Upper lobe of right lung (tissue), 1 donor: ENCODE measurements at places on chromosomes 12 and 14. TPM values are rescaled to one million over a fixed set of nuclear protein-coding genes. Genes with fewer than 3 reads are reported as not detected.

- H3K4me1 ChIP-seq: no peaks in the 10 kb centered on the region
- H3K27ac ChIP-seq: no peak overlapping the region
- DNase-seq: no peak
- H3K36me3 ChIP-seq: peaks cover 5% of the 10 kb centered on the region
- no peaks in the 10 kb centered on the region for H3K27me3 ChIP-seq
Measured at GRCh38 chr14:71625175-71625574, 307.1 kb upstream of the RGS6 start.

DNA sequence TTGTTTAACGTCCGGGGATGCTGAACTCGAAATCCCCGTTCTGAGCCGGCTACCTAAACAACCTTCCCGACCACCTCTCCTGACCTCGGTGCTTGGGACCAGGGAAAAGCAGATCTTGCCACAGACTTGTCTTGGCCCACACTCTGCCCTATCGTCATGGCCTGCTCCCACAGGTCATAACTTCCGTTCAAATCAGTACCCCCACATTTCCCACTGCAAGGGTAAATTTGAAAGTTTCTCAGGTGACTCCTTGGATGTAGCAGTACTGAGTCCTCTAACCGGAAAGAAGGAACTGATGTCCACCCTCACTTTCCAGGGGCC, 612 bp upstream of the RBM23 start:
- no peaks in the 10 kb centered on the region for H3K27me3 ChIP-seq
- peak overlapping the region; percentile 82 for H3K27ac ChIP-seq
- peaks cover 42% of the 10 kb centered on the region for H3K36me3 ChIP-seq
- H3K4me1 ChIP-seq: peaks cover 29% of the 10 kb centered on the region

- no peaks in the 10 kb centered on the region for H3K4me1 ChIP-seq
- no peak overlapping the region for H3K27ac ChIP-seq
- H3K36me3 ChIP-seq: no peaks in the 10 kb centered on the region
- no peaks in the 10 kb centered on the region for H3K27me3 ChIP-seq
- H3K4me3 ChIP-seq: no peak overlapping the region
- no peak for DNase-seq
Measured at GRCh38 chr12:105539735-105540134, 209.2 kb downstream of the C12orf75 start.

The IAPP gene
- total RNA-seq: not detected

DNA sequence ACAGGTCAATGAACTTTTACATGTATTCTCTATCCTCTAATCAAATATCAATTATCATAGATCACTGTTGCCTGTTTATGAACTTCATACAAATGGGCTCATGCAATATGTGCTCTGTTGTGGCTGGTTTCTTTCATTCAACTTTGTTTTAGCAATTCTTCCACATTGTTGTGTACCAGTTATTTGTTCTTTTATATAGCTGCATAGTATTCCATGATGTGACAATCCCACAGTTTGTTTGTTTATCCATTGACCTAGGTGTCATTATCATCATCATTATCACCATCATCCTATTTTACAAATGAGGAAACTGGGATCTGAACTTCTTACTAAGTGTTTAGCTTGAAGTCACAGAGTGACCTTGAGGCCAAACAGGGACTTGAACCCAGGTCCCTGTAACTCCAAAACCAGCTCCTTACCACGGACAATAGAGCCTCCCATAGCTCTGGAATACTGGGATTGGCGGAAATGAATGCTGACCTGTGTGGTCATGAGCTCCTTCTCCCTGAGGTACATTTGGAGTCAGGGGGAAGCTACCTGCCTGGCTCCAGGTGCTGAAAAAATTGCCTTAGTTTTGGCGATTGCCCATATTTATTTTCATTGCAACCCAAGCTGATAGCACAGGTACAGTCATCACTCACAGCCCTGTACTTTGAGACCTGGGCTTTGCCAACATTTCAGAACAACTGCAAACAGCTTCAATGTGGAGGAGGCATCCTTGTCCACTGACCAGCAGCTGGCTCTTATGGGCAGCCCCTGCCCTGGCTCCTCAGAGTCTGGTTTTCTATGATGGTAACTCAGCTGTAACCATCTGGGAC, 9.2 kb downstream of the ZFP36L1 start:
- peaks cover 57% of the 10 kb centered on the region for H3K4me1 ChIP-seq
- no peak overlapping the region for H3K4me3 ChIP-seq
- H3K27ac ChIP-seq: peak overlapping the region; percentile 75
- no peaks in the 10 kb centered on the region for H3K27me3 ChIP-seq
- peaks cover 16% of the 10 kb centered on the region for H3K36me3 ChIP-seq
- no peak for DNase-seq

- no peaks in the 10 kb centered on the region for H3K4me1 ChIP-seq
- no peak overlapping the region for H3K27ac ChIP-seq
- H3K4me3 ChIP-seq: no peak overlapping the region
- no peaks in the 10 kb centered on the region for H3K36me3 ChIP-seq
- H3K27me3 ChIP-seq: no peaks in the 10 kb centered on the region
Measured at GRCh38 chr14:53783256-53783655, 173.4 kb downstream of the BMP4 start.

- no peak for DNase-seq
- peaks cover 11% of the 10 kb centered on the region for H3K27me3 ChIP-seq
- H3K36me3 ChIP-seq: no peaks in the 10 kb centered on the region
- H3K4me1 ChIP-seq: no peaks in the 10 kb centered on the region
- no peak overlapping the region for H3K27ac ChIP-seq
- H3K4me3 ChIP-seq: no peak overlapping the region
Measured at GRCh38 chr12:54683398-54683797, 35.2 kb upstream of the DCD start.

- H3K4me3 ChIP-seq: no peak overlapping the region
- no peaks in the 10 kb centered on the region for H3K4me1 ChIP-seq
- H3K27me3 ChIP-seq: no peaks in the 10 kb centered on the region
- no peak overlapping the region for H3K27ac ChIP-seq
Measured at GRCh38 chr14:67446371-67447032, 34.5 kb upstream of the PLEK2 start.

DNA sequence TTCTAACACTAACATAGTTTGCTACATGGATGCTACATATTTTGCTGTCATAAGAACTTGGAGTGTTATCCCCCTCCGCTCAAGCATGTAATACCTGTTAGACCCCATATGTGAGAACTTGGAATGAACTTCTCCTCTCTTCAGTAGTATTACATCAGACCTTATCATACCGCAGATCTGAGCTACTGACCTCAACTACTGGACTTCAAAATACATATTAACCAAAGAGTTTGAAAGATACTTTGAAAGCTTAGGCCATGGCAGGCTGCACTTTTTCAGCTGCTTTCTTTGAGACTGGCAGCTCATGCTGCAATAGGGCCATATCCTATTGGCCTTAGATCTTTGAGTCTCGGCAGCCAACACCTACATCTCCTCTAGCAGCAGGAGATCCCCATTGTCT, 74.8 kb downstream of the EEA1 start:
- DNase-seq: no peak
- H3K36me3 ChIP-seq: peaks cover 64% of the 10 kb centered on the region
- H3K4me3 ChIP-seq: no peak overlapping the region
- no peaks in the 10 kb centered on the region for H3K4me1 ChIP-seq
- no peaks in the 10 kb centered on the region for H3K27me3 ChIP-seq

The PRB2 gene
- total RNA-seq: not detected

- H3K4me3 ChIP-seq: no peak overlapping the region
- no peaks in the 10 kb centered on the region for H3K4me1 ChIP-seq
- no peak for DNase-seq
- no peaks in the 10 kb centered on the region for H3K36me3 ChIP-seq
Measured at GRCh38 chr12:28799348-28799747, 349.7 kb upstream of the FAR2 start.

The TROAP gene
- 0.96 TPM for total RNA-seq

DNA sequence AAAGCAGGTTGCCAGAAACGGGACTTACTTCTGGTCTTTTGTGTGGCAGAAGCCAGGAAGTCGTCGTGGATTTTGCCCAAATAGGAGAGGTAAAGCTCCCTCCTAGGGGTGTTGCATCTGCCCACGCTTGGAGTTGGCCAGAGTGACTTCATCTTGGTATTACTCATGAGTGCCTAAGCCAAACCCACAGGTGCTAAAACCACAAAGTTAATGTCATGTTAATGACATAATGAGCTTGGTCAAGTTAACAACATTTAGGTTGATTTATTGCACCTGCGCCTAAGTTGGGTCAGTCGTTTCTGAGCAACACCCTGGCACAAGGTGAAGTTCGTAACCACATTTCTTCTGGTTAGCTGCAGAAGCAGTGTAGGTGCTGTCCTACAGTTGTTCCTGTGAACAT, 225.2 kb downstream of the FUT8 start:
- no peak overlapping the region for H3K27ac ChIP-seq
- H3K27me3 ChIP-seq: no peaks in the 10 kb centered on the region
- H3K36me3 ChIP-seq: no peaks in the 10 kb centered on the region
- DNase-seq: no peak

The KRT83 gene
- total RNA-seq: not detected

DNA sequence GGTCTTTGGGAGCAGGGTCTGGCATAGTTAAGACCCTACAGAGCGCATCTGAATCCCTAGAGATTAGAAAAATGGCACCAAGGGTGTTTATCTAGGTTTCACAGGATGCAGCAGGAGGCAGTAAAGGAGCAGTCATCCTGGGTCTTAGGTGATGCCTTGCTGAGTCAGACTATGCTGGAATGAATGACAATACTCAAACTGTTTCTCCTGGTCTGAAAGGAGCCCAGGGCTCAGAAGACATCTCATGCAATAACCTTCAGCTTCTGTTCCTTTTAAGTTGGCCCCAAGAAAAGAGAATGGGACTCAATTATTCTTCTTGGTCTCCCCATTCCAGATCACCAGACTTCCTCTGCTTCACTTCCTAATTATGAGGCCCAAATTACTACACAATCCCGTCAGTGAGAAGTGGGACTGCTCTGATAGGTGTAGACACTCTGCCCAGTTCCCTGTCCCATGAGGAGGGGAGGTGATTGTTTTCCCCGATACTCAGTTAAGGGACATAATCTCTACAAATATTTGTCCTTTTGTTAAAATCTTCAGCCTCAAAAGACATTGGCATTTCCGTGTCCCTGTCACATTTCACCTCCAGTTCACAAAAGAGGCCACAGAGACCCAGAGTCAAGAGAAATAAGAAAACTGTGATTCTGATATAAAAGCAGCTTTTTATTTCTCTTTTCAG, 14.8 kb upstream of the APOF start:
- no peak overlapping the region for H3K27ac ChIP-seq
- DNase-seq: no peak
- H3K4me1 ChIP-seq: peaks cover 10% of the 10 kb centered on the region

DNA sequence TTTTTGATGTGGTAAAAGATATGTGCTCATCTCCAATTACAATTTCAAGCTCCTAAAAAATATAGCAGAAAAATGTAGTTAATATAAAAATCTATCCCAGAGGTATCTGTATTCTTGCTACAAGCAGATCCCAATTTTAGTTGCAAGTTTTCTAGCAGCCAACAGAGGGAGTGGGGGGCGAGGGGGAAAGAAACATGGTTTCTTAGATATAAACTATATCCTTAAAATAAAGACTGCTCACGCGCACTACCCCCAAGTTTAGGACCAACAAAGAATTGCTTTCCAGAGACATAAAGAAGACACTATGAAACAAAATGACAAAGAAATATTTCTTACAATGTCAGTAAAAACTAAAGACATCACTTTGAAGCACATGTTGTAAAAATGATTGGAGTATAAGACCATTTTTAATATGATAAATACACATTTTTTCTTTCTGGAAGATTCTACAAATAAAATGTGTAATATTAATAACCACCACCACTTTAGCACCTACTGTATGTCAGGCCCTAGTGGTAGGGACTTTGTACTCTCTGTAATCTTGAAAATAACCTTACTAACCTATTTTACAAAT, 5.4 kb downstream of the MAGOHB start:
- H3K36me3 ChIP-seq: peaks cover 41% of the 10 kb centered on the region
- no peak overlapping the region for H3K27ac ChIP-seq
- no peak for DNase-seq
- H3K4me3 ChIP-seq: no peak overlapping the region

The ADGRD1 gene
- 113 TPM for total RNA-seq

The AP5M1 gene
- 38.8 TPM for total RNA-seq

GRCh38 chr12:67747869-67748742, 99.6 kb downstream of the DYRK2 start:
- no peaks in the 10 kb centered on the region for H3K36me3 ChIP-seq
- H3K27ac ChIP-seq: no peak overlapping the region
- H3K27me3 ChIP-seq: no peaks in the 10 kb centered on the region
- no peaks in the 10 kb centered on the region for H3K4me1 ChIP-seq

- no peaks in the 10 kb centered on the region for H3K4me1 ChIP-seq
- H3K27me3 ChIP-seq: no peaks in the 10 kb centered on the region
- H3K27ac ChIP-seq: no peak overlapping the region
- H3K36me3 ChIP-seq: no peaks in the 10 kb centered on the region
- H3K4me3 ChIP-seq: no peak overlapping the region
- DNase-seq: no peak
Measured at GRCh38 chr14:86543521-86543920, 1013.6 kb downstream of the FLRT2 start.

GRCh38 chr14:99038431-99038820, 233.6 kb downstream of the BCL11B start:
- peaks cover 15% of the 10 kb centered on the region for H3K4me1 ChIP-seq
- no peak overlapping the region for H3K4me3 ChIP-seq
- no peak for DNase-seq
- no peaks in the 10 kb centered on the region for H3K27me3 ChIP-seq

The ADAM21 gene
- not detected for total RNA-seq

DNA sequence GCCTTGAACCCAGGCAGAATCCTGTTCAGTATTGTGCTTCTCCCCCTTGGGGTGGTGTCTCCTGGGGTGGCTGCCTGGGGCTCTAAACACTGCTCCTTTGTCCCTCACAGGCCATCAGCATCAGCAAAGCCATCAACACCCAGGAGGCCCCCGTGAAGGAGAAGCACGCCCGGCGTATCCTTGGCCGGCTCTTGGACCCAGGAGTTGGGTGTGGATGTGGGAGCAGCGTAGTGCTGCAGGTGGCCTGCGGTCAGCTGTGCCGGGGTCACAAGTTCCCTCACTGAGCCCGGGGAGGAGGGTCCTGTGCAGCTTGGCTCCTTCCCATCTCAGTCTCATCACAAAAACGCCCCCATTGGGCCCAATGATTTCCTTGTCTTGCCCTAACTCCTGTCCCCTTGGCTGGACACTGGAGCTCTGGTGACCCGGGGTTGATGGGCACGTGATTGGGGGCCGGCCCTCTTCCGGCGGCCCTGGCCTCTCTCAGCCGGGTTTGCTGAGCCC, 12.7 kb downstream of the HIP1R start:
- H3K4me3 ChIP-seq: no peak overlapping the region
- DNase-seq: no peak
- H3K36me3 ChIP-seq: no peaks in the 10 kb centered on the region
- no peaks in the 10 kb centered on the region for H3K27me3 ChIP-seq
- no peak overlapping the region for H3K27ac ChIP-seq

The TMEM119 gene
- total RNA-seq: 43.8 TPM

- no peaks in the 10 kb centered on the region for H3K4me1 ChIP-seq
- no peaks in the 10 kb centered on the region for H3K27me3 ChIP-seq
- no peak overlapping the region for H3K4me3 ChIP-seq
- no peaks in the 10 kb centered on the region for H3K36me3 ChIP-seq
- H3K27ac ChIP-seq: no peak overlapping the region
Measured at GRCh38 chr12:85695097-85695715, 141.0 kb downstream of the RASSF9 start.

GRCh38 chr12:120358412-120359100, 10.4 kb downstream of the MSI1 start:
- DNase-seq: no peak
- no peaks in the 10 kb centered on the region for H3K36me3 ChIP-seq
- H3K4me1 ChIP-seq: no peaks in the 10 kb centered on the region
- H3K4me3 ChIP-seq: no peak overlapping the region
- peaks cover 12% of the 10 kb centered on the region for H3K27me3 ChIP-seq

The LUM gene
- 361 TPM for total RNA-seq

GRCh38 chr12:109573914-109574244, 285 bp downstream of the MVK start:
- H3K27ac ChIP-seq: peak overlapping the region; percentile 24
- peaks cover 39% of the 10 kb centered on the region for H3K36me3 ChIP-seq
- DNase-seq: no peak
